ENCODE measurements at places on chromosomes 7 and 10. TPM values are rescaled to one million over a fixed set of nuclear protein-coding genes. Genes with fewer than 3 reads are reported as not detected.

Gene HABP2
- not detected for total RNA-seq

Gene DRGX
- not detected for total RNA-seq

- DNase-seq, result no peak
Measured at GRCh38 chr7:47191876-47192291, 390.0 kb downstream of the TNS3 start.

GRCh38 chr10:59814878-59815277 lies 61.6 kb upstream of the MRLN start:
- DNase-seq, result no peak

DNA sequence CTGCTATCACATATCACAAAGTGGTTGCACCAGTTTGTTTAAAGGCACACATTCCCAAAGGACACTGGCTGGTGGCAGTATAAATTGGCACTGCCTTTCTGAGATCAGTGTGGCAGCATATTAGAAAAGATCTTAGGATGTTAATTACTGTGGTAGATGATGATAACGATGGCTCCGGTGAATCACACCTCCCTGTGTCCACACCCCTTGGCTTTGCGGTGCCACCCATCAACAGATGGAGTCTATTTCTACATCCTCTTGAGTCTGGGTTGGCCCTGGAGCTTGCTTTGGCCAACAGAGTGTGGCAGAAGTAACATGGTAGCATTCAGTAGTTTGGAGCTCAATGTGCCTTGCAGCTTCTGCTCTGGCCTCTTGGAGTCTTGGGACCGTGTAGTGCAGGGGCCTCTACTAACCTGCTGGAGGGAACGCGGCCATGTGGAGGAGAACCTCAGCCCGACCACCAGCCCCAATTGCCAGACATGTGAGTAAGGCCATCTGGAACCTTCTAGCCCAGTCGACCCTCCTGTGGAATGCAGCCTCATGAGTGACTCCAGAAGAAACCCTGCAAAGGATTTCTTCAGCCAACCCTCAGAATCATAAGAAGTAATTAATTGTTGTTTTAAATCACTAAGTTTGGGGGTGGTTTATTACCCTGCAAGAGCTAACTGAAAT lies 27.2 kb upstream of the PLEKHA1 start:
- no peak for DNase-seq

- DNase-seq, result peak; percentile 80
Measured at GRCh38 chr10:17851611-17852010, 42.5 kb downstream of the MRC1 start.

All from sciatic nerve (tissue), 2 donors.